NAMALWA (cell line): ENCODE measurements at places on chromosomes 1 and 21.

DNA sequence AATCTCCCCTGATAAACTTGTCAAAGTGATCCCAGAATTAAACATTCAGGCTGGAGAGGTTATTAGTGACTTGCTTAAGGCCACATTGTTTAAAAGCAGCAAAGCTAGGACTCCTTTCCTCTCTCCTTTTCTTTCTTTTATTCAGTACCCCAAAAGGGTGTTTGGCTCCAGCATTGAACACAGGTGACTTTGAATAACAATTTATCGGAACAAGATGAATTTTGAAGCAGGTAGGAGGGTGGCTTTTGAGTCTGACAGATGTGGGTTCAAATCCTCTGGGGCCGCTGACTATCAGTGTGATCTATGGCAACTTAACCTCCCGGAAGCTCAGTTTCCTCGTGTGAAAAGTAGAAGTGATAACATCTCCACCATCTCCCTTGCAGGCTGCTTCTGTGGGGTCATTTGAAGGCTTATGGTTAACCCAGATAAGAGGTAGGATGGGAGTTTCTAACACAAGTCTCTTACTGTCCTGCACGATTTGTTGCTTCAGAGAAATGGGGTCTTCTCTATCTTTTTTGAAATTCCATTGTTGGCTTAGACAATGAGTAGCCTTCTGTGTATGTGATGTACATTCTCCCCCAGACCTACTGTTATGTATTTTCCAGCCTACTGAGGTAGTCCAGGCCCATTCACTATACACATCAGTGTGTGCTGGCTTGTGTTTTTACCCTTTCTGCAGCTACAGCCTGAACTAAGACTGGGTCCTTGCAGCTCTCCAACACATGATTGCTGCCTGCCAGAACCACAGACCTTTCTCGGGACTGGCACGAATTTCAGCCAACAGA lies 29.0 kb downstream of the JUN start:
- DNase-seq, result no peak

DNA sequence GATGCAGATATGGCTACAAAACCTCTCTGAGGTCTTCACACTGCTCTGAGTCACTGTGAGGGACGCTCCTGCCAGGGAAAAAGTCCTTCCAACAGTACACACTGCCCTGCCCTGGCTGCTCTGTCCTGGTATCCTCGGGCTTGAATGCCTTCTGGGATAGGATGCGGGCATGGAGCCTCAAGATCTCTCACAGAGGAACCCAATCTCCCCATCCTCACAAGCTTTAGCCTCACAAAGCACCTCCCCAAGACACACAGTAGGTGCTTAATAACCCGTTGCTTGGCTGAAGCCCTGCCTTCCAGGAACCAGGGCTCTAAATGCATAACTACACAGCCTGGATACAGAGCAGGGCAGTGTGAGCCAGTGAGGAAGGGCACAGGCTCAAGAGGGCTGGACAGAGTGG lies 9.2 kb downstream of the RAP1GAP start:
- no peak for DNase-seq

DNA sequence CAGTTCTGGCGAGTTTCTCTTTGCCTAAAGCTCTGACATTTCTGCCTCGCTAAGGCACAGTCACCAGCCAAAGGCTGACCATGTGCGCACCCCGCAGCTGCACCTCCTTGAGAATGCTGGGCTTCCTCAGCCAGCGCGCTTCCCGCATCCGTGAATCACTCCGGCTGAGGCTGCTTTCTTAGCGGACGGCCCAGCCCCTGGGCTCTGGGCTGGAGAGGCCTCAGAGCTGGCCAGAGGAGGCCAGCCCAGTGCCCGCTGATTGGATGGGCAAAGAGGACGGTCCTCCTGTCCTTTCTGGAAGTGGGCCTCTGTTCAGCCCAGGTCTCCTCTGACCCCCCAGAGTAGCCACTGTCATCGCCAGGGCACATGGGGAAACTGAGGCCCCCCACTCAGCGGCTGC lies 56.1 kb downstream of the PRDM16 start:
- DNase-seq, result no peak

GRCh38 chr1:27144920-27145661 lies 9.8 kb downstream of the SLC9A1 start:
- DNase-seq, result no peak

DNA sequence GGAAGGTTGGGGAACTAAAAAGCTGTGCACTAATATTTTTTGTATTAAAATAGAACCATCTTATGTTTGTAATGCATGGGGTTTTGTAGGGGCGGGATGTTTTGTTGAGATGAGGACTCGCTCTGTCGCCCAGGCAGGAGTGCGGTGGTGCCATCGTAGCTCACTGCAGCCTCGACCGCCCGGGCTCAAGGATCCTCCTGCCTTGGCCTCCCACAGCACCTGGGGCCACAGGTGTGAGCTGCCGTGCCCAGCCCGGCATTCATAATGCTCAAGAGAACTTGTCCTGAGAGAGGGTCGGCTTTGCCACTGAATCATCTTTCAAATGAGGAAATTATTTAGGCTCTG lies 3.0 kb upstream of the C1orf159 start:
- peak; percentile 9 for DNase-seq

- no peak for DNase-seq
Observed at GRCh38 chr1:118008011-118008410, 78.5 kb downstream of the WDR3 start.

GRCh38 chr1:233647073-233647472 lies 33.2 kb downstream of the KCNK1 start:
- no peak for DNase-seq

DNA sequence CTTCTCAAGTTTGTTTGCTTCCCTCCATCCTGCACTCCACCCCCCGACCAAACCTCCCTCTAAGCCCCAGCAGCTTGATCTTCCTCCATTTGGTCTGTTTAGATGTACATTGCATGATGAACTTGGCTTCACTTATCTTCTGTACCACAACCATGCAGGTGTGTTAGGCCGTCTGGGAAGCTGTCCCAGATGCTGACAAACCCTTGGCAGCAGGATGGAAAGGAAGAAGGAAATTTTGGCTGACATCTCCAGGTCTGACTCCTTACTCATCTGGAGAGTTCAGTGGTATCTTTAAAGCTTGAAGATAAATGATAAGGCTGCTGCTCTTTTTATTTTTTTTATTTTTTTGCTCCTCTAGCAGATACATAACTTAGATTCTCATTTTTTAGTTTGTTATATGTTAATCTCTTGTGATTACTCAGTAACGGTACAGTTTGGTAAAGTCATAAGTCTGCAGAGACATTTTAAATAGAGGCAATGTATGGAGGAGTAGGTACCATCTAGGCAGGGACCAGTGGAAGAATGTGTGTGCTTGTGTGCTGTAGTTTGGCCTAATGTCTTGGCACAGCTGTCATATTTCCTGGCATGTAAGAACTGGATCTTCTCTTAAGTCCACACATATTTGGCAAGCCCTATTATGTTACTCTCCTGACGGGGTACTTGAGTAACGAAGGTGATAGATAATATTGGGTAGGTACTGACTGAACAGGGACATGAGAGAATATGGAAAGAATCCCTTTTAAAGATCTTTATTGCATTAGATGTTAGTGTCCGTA lies 79.7 kb downstream of the CACHD1 start:
- no peak for DNase-seq

DNA sequence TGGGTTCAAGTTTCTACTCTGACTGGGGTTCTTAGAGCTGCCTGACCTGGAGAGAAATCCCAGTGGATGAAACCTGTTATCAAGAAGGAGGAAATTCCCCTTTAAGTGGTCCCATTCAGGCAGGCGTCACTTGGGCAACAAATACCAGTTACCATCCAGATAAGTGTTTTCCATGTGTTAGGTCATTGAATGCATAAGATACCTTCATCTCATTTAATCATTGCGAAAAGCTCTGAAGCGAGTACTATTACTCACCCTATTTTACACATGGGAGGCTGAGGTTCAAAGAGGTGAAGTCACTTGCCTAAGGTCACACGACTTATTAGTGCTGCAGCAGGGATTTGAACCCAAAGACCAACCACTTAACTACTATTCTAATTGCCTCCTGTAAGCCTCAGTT lies 45.5 kb upstream of the RPL11 start:
- no peak for DNase-seq

GRCh38 chr1:76269155-76269554 lies 194.6 kb downstream of the ST6GALNAC3 start:
- no peak for DNase-seq

GRCh38 chr1:83850834-83851233 lies 148.1 kb downstream of the TTLL7 start:
- DNase-seq, result no peak

- no peak for DNase-seq
Observed at GRCh38 chr21:44708213-44708865, 3.0 kb downstream of the TSPEAR start.
